ENCODE measurements at places on chromosomes 12 and 14.

GRCh38 chr14:77709412-77709811, 1.5 kb downstream of the SLIRP start:
- DNase-seq, result no peak

- DNase-seq, result no peak
These were observed 208.9 kb downstream of the RGS6 start for GRCh38 chr14:72141084-72141483.

GRCh38 chr14:27546111-27546510, 948.3 kb upstream of the NOVA1 start:
- no peak for DNase-seq

DNA sequence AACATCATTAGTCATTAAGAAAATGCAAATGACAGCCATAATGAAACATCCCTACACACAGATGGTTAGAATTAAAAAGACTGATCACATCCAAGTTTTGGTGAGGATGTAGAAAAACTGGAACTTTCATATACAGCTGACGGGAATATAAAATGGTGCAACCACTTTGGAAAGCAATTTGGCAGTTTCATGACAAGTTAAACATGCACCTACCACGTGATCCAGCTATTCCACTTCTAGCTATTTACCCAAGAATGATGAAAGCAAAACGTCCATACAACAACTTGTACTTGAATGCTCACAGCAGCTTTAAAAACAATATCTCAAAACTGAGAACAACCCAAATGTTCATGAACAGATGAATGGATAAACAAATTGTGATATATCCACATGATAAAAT, 77.9 kb upstream of the AVPR1A start:
- no peak for DNase-seq

DNA sequence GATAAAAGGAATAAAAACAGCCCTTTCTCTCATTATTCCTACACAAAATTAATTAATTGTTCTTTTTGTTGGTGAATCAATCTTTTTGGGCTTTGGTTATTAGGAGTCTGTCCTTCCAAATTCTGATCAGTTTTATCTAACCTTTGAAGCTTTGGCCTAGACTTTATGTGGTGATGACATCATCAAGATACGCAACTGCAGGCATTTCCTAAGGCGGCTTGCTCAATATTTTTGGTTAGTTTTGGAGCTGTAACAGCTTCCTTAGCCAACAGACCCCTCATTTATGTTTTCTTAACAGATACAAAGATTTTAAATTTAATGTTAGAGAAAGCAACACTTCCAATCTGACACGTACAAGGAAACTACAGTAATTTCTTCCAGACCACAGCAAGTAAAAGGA, 87.8 kb upstream of the PDE3A start:
- no peak for DNase-seq

DNA sequence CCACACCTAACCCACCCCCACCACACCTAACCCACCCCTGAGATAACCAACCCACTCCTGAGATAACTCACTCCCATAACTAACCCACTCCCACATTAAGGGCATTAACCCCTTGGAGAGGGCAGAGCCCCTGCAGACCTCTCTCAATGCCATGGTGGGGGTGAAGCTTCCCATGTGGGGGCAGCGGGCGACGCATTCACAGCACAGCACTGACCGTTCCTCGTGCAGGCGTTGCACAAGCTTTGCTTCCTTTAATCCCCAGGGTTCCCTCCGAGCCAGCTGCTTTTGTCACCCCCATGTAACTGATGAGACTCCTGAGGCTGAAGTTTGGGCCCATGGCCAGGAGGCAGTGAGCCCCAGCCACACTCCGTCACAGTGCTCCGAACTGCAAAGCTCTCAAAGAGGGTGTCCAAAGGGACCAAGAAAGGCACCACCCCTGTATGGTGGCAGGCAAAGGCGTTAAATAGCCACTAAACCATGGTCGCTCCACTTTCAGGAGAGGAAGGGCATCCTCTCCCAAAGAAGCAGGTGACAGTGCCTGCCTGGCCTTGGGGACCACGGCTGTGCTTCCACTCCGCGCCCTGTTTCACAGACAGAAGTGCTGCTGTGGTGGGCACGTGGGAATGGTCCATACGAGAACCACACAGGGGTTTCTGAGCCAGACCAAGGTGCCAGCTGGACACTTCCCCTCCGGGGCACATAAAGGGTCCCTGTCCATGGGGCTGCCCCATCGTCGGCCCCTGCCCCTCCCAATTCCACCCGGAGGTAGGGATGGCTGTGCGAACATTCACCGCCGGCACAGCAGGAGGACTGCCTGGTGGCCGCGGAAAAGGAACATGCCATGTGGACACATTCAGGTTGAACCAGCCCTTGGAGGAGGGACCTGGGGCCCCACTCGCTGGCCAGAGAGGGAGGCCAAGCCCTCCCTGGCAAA, 28.3 kb downstream of the GALNT9 start:
- DNase-seq, result no peak

- no peak for DNase-seq
These were observed 1.4 kb downstream of the KRT2 start for GRCh38 chr12:52650520-52651081.

GRCh38 chr12:53791735-53792326, 40.1 kb upstream of the CISTR start:
- no peak for DNase-seq

DNA sequence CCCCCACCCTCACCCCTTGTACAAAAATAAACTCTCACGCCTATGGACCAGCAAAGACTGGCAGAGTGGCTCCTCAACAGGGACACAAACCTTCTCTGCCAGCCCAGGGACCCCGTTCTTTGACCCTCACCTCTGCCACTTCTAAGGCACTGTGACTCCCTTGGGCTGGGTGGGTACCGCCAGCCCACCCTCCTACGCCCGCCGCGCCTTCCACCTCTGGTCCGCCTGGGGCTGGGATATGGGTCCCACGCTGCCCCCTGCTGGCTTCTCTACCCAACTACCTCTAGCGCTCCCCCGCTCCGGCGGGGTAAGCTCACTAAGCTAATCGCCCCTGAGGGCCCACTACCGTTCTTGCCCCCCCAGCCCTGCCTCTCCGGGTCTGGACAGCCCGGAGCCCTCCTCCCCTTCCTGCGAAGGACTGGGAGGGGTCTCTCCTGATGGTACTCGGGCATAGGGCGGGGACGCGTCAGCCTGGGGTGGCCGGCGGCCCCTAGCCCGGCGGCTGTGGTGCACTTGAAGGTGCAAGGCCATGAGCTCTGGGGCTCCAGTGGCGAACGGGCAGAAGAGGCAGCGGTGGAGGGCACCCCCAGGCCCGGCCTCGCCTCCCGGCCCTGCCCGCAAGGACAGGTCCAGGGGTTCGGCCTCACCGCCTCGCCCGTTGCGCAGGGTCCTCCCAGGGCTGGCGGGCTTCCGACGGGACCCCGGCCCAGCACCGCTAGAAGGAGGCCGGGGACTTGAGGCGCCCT, 8.1 kb downstream of the ZNF219 start:
- DNase-seq, result no peak

- DNase-seq, result no peak
These were observed 87.6 kb downstream of the SLC15A5 start for GRCh38 chr12:16189849-16190248.

DNA sequence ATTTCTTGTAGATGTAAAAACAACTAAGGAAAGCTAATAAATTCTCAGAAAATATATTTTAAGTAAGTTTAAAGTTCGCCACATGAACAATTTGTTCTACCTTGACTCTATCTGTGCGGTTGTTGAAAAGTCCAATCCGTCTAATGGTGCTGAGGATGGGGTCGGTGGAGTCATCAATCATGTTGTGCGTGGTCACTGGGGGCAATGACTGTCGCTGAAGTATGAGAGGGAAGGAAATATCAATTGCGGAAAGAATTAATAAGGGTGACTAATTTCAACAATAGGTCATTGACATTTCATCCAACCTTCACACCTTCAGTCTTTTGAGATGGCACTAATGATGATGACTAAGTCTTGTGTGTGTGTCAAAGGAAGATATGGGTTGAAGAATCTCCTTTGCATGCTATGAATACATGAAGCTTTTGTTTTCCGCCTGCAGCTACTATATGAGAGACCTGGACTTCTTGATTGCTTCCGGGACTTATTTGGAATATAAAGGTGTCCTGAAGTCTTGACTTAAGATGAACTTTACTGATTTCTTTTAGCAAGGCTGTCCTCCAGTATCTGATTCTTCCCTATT, 32.1 kb downstream of the SPX start:
- no peak for DNase-seq

DNA sequence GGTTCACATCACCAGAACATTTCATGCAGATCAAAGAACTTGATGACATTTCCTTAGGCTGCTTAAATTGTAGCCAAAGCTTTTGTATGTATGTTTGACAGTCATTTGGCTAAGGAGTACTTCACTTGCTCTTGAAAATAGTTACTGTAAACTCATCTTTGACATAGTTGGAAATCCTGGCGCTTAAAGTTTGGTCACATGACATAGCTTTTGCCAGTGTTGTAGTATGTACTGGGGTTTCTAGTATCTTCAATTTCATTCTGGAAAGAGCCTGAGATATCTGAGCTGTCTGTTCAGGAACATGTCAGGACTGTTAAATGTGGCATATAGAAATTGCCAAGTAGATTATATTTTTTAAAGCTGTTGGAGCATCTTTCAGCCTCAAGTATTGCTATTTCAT, 55.7 kb downstream of the WDR20 start:
- DNase-seq, result no peak

DNA sequence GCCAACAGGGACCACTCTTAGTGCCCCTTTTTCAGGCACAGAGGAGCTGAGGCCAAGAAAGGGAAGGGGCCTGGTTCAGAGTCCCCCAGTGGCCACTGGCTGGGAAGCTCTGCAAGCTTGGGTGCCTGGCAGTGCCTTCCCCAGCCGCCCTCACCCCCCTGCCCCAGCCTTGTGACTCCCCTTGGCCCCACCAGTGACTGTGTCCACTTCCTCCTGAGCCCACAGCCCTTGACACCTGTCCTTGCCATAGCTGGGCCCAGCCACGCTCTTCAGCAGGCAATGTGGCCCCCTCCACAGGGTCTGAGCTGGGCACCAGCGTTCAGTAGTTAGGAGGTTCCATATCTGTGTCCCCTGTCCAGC, 19.0 kb upstream of the C14orf180 start:
- DNase-seq, result no peak

DNA sequence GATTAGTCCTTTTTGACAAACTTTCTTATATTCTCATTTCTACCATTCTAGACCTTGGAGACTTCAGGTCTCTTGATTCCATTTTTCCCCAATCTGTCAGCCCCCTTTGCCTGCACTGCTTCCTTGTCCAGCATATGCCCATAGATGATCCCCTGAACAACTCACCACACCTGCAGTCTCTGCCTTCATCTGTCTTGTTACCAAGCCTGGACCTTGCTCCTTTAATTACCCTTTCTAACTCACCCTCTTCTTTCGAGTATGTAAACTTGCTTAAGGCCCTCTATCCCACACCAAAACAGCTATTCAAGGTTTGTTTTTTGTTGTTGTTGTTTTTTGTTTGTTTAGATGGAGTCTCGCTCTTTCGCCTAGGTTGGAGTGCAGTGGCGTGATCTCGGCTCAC, 9.6 kb downstream of the COX14 start:
- no peak for DNase-seq

DNA sequence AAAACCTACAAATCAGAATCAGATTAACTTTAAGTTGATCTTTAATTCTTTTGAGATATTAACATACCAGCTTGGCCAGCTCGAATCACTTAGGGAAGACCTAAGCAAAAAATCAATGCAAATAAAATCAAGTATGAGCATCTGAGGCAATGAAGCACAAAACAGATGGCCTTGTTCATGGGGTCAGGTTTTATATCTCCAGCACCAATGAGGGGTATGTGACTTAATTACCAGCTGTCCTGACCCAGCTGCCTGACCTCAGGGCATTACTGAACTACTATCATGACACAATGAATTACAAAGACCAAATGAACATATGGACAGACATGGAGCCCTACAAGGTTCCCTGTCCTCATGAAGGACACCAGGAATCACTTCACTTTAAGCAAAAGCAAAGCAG, 70.5 kb downstream of the FGD6 start:
- DNase-seq, result no peak

- no peak for DNase-seq
These were observed 1.0 kb upstream of the ANG start for GRCh38 chr14:20687362-20688166.

DNA sequence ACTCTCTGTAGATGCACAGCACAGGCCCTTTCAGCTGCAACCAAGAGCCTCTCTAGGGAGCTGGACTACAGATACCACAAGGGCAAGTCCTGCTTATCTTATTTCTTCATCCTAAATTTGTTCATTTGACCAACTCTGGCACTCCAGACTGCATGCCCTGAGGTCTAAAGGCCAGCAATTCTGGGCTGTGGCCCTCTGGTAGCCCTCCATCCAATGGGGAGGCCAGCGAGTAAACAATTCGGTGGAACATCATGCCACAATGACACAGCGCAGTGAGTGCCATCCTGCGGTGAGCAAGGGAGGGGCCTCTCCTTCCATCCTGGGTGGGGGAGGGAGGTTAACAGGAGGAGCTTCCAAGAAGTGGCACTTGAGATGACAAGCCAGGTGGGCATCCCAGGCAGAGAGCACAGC, 652 bp upstream of the SELPLG start:
- DNase-seq, result no peak

DNA sequence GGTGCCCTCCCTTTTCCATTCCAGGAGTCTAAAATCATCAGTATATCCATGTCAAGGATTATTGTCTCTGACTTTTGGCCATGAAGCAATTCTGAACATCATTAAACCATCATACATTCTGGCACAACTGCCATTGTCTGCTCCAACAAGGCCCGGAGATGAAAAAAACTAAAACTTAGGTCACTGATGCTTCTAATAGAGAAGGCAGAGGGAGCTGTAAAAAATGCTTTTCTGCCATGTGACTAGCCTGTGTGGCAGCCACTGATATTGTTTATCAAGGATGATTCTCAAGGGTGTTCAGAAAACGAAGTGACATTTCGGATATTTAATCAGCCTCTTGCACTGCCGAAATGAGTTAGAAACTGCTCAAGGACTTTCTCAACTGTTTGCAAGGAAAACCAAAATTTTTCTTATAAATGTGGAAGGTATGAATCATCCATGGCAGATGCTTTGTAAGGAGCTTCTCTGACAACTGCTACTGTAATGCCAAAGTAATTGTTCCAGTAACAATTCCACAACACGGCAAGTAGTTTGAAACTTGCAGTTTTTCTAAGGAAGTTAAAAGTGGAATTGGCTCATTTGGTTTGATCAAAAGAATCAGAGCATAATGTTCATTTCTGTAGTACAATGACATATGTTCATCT, 1076.5 kb upstream of the FLRT2 start:
- no peak for DNase-seq

GRCh38 chr12:90922145-90922627, 32.8 kb downstream of the CCER1 start:
- DNase-seq, result no peak

DNA sequence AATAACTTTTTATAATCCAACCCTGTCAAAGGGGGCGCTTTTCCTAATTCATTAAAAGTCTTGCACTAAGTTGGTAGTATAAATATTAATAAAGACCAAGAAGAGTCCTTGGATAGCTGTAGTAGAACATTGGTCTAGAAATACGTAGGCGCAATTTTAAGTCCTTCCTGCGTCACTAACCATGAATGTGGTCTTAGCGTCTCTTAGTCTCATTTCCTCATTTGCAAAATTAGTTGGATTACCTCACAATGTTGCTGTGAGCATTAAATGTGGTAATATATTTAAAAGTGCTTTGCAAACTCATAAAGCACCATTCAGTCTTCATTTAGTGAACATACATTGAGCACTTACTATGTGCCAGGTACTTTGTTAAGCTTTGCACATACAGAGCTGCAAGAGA, 149.7 kb downstream of the AEBP2 start:
- DNase-seq, result no peak

GRCh38 chr12:61365001-61365400, 895.2 kb upstream of the USP15 start:
- no peak for DNase-seq

- no peak for DNase-seq
These were observed 508.0 kb downstream of the AACS start for GRCh38 chr12:125573271-125573670.

All from stimulated activated CD4-positive, alpha-beta T cell treated with anti-CD3 and anti-CD28 coated beads, TNF-alpha, amount 100 ng/mL, for 1 hour (primary cell).